ENCODE measurements at places on chromosomes 2 and 18.

DNA sequence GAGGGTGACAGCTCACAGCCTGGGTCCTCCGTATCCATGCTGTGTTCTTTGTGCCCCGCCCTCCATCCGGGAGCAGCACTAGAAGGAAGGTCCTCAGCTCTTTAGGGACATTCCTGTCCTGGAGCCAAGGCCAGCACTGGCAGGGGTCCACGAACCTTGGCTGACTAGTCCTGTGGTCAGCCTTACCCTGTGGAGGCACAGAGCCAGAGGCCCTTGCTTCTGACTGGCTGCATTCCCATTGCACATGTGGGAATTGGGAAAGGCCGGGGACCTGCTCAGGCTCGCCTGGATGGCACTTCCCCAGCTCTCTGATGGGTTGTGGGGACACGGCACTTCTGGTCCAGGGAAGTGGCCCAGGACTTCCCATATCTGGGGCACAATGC lies 24.9 kb upstream of the RHOB start:
- no peak for DNase-seq

- DNase-seq, result no peak
These were observed 192.1 kb upstream of the NCKAP5 start for GRCh38 chr2:133760376-133760775.

GRCh38 chr2:218882866-218883366 lies 2.3 kb downstream of the WNT10A start:
- no peak for DNase-seq

DNA sequence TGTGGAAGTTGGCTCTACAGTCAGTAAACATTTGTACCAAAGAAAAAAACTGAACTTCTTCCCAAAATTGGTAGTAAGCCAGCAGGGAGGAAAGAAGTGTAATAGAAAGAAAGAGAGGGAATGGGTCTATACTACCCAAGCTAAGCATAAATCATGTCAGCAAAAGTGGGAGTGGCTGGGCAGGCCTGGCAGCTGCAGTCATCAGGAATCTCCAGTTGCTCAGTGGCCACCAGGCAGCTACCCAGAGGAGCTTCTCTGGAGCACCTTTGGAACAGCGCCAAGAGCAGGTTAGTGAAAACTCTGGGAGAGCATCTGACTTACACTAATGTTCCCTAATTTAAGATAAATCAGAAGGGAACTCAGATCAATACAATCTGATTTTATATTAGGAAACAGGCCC lies 14.3 kb downstream of the FRZB start:
- no peak for DNase-seq

DNA sequence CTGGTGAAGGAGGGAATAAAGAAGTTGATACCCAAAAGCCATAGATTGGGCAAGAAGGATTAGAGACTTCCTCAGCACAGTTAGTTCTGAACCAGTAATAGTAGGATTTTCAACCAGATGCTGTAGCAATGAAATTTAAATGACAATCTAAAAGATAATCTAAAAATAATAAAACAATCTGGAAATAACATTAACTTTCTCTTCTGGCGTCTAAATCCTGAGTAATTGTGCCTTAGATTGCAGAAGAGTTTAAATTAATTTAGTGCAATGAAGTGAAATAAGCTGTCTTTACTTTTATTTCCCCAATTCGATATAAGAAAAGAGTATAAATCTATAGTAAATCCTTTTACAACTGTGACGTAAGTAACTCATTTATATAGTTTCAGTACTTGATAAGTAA lies 186.8 kb upstream of the DOK6 start:
- no peak for DNase-seq

- DNase-seq, result no peak
These were observed 36.3 kb downstream of the ZNF516 start for GRCh38 chr18:76458522-76459311.

DNA sequence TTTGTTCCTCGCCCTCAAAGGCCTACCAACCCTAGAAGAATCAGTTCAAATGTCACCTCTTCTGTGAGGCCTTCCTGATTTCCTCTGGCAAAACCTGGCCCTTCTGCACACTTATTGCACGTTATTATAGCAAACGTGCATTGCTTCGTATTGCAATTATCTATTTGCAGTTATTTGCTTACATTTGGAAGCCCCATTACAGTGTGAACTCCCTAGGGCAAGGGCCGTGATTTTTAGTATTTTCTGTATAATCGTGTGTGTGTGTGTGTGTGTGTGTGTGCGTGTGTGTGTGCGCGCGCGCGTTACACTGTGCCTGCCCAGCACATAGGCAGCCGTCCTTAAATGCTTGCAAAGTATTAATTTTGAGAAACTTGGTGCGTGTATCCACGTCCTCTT lies 460 bp upstream of the SEMA4F start:
- DNase-seq, result no peak

GRCh38 chr2:160096409-160096808 lies 34.0 kb upstream of the PLA2R1 start:
- DNase-seq, result no peak

GRCh38 chr2:220434385-220434784 lies 807.0 kb downstream of the SLC4A3 start:
- DNase-seq, result no peak

- DNase-seq, result no peak
These were observed 146.0 kb upstream of the SH3BP4 start for GRCh38 chr2:234805836-234806235.

DNA sequence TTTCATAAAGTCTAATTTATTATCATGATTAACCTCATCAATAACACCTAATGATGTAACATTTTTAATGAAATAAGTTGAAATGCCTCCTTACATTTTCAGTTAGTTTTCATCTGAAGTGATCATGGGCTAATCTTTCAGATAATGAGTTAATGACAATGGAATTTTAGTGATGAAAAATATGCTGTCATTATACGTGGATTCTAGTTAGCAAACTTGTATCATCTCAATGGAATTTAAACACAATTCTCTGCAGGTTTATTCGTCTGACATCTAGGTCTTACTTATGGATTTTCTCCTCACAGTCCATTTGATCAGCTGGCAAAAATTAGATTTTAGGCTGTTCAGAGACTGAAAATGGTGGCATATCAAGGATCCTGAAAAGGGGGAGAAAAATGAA lies 885.0 kb downstream of the SLC4A3 start:
- no peak for DNase-seq

DNA sequence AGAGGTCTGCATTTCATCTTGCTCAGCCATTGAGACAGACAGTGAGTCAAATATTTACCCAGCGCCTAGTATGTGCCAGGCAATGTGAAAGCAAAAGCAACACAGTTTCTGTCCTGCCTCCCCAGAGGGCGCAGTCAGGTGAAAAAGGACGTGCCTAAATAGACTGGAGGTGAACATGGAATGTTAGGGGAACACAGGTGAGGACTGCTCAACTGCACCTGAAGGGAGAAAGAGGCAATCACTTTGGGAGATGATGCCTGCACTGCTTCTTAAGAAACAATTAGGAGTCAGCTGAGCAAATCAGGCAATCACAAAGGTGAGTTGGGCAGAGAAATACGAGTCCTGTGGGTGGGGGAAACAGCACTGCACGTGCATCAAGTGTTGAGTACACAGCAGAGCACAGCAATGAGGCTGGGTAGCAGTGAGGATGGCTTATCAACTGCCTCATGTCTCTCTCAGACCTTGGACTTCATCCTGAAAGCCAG lies 218.3 kb upstream of the SMAD7 start:
- DNase-seq, result peak; percentile 20

DNA sequence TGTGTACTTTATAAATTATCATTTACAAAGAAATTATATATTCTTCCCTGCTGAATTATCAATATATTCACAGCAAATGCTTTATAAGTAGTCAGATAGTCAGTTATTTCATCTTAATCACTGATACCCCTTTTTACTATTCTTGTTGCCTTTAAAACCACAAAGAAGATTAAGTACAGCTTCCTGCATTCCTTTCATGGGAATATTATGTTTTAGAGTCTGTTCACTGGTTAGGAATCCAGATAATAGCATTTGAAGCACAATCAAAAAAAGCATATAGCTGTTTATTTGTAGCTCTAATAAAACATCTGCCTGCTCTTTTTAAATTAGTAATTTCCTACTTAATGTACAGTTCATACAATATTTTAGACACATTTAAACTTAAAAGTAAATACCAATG lies 508.9 kb downstream of the FBXO15 start:
- no peak for DNase-seq

GRCh38 chr2:44515416-44515815 lies 153.7 kb downstream of the CAMKMT start:
- DNase-seq, result no peak

DNA sequence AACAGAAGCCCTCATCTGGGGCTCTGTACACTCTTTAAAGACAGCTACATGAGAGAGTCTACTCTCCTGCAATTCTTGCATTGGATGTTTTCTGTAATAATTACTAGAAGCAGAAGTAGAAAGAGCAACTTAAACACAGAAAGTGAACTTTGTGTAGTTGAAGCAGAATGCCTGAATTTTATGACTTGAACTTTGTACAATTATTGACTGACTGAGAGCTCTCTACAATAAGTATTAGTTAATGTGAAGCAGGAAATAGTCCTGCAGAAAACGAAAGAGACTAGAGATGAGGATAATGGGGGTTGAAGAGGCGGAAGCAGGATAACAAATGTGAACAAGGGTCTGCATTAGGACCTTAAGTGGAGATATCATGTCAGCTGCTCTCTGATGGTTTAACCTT lies 79.2 kb upstream of the STK39 start:
- DNase-seq, result no peak

DNA sequence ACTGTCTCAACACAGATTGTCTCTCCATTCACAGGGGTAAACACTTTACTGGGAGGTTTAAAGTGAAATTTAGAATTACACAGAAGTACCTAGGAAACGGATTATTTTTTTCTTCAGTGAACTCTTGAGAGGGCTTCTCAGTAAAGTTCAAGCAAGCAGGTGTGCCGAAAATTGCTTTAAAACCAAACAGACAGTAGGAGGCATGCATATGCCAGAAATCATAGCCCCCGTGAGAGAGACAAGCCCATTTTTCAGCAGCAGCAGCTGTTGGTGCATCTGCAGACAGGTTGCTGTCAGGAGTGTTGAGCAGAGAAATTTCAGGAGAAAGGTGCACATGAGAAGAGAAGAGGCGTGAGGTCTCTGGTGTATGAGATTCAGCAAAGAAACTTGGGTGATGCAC lies 2115.5 kb upstream of the CELF4 start:
- DNase-seq, result no peak

DNA sequence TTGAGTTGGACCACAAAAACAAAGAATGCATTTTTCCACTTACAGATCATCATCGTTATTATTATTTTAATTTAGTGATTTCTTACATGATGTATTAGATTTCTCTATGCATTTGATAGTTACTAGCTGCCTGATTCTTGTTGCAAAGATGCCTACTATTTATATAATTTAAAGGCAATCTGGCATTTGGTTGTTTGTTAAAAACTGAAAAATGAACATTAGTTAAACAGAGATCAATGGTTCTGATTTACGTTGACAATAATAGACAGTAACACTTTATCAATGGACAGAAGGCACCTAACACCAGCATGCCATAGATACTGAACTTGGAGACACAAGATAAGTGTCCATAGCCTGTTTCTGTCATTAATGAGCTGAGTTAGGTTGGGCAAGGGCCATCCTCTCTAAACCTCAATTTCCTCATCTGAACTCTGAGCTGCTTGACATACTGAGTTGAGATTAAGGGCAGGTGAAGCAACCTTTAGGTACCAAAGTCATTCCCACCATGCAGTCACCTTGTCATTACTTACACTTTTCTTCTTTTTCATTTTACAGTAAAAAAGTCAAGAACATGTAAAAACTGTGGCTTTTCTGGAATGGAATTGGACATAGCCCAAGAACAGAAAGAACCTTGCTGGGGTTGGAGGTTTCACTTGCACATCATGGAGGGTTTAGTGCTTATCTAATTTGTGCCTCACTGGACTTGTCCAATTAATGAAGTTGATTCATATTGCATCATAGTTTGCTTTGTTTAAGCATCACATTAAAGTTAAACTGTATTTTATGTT lies 3.1 kb downstream of the CCL20 start:
- no peak for DNase-seq

GRCh38 chr2:169362894-169363559 lies 693 bp upstream of the LRP2 start:
- DNase-seq, result no peak

GRCh38 chr2:11891671-11892440 lies 145.4 kb downstream of the LPIN1 start:
- DNase-seq, result no peak

DNA sequence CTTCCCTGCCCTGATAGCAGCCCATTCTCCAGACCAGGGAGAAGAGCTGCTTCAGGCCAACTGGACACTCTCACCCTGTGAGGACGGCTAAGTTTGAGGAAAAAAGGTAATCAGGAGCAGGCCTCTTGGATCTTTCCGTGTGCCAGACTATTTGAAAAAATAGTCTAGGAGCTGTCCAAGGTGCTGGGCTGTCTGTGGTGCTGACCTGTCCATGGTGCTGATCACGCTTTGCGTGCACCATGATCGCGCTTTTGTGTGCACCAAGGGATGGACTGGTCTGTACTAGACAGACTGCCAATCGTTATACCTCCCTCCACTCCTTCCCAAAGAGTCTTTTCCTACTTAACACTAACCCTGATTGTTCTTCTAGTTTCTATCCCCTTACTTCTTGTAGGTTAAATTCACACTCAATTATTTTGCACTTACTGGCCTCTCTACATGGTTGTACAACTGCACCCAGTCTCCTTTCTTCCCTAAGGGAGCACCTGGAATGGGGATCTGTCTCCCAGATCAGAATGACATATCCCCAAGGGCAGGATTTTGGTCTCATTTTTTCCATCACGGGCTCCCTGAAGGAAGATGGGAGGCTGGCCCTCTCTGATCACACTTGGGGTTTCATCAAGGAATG lies 295.4 kb downstream of the CELF4 start:
- peak; percentile 33 for DNase-seq

- no peak for DNase-seq
These were observed 73.8 kb upstream of the RAB6C start for GRCh38 chr2:129905664-129906081.
